Psoas muscle (tissue), 8 donors: ENCODE measurements at places on chromosomes 6 and 20.
A peak's percentile ranks its signal among the peaks of the same experiment; 100 is the strongest.

- no peak for DNase-seq
Measured at GRCh38 chr6:75633045-75633444, 31.4 kb downstream of the SENP6 start.

- no peak for DNase-seq
Measured at GRCh38 chr6:26389349-26389894, 6.5 kb downstream of the BTN2A2 start.

DNA sequence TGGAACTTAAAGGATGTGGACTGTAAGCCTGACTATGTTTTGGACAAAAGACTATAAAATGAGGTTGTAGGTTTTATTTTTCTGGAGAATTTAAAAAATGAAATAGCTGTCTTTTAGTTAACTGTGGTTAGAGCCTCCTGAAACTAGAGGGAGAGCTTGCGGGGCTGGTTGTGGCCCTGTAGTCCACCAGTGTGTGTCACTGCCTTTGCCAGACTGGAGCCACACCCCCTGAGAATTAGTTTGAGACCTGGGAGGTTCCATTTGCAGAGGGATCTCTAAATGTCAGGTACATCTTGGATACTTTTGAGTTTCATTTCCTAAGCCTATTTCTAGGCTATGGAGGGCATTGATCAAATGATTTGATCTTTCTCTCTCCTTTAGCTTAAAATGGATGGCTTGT lies 20.8 kb downstream of the ZC2HC1B start:
- DNase-seq: no peak

DNA sequence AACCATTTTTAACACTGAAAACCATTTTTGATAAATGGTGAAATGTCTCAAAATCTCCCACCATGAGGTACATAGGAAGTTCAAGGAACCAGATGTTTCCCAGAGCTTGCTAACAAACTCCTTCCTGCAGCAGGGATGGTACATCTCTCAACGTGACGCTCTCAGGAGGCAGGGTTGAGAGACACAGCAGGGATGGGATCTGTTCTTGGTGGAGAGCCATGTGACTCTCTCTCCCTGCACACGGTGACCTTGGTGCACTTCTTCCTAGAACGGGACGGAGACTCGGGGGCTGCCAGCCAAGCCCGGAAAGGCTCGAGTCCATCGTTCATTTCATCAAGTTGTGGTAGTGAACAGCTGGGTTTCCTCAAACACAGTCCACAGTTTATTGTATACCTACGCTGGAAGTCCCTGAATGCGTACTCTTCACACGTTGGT lies 94.2 kb downstream of the FAM50B start:
- DNase-seq: peak; percentile 62

DNA sequence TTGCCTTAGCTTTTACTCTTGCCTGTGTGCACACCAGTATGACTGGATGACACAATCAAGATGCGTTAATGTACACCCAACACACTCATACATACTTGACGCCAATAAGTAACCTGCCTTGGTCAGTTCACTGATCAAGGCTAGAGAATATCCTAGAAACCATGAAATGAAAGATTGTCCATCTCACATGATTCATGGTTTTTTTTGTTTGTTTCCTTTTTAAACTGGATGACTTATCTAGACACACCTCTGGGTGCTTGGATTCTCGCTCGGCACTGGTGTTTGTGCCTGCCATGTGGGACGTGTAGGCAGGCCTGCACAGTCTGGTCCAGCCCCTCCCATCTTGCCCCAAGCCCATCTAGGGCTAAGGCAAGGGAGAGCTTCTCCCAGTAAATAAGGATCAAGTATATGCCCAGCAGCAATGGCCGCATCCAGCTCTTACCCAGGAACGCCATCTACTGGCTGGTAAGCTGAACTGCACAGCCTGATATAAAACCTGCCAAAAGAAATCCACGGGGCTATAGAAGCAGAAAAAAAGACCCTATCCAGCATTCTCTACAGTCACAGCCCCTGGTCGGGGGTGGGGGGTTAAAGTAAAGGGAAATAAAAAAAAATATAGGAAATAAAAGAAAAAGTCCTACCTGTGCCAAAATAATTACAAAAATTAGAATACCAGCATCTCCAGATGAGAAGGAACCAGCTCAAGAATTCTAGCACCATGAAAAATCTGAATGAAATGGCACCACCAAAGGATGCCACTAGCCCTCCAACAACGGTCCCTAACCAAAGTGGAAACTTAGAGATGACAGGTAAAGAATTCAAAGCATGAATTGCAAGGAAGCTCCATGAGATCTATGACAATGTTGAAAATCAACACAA lies 73.3 kb downstream of the OTOR start:
- no peak for DNase-seq

- peak; percentile 71 for DNase-seq
Measured at GRCh38 chr6:33207552-33208090, 679 bp upstream of the RING1 start.

DNA sequence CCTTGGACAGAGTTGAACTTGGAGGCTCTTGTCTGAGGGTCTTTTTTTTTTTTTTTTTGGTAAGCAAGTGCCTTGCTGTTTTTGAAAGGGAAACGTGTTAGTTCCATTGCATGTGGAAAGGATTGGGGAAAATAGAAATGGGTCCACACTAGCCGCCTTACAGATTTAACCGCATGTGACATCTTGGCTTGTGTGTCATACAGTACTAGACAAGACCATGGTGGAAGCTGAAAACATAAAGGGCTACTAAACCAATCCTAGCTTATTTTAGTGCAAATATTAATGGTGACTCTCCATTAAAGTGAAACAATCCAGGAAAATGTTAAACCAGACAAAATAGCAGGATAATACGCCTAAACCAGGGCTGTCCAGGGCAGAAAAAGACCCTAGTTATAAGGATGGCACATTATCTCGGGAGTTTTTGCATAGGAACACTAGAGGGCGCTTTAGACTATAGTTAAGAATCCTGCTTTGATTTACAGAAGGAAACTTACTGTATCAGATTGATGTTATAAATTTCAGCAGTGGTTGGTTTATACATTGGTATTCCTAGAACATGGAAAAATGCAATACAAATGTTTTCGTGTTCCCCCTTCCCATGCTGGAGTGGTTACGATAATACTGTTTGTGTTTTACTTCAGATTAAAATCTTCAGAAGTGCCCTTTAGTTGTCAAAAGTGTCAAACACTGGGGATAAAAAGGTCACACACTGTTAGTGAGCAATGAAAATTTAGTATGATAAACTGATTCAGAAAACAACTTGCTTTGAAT lies 59.8 kb upstream of the DEK start:
- no peak for DNase-seq

DNA sequence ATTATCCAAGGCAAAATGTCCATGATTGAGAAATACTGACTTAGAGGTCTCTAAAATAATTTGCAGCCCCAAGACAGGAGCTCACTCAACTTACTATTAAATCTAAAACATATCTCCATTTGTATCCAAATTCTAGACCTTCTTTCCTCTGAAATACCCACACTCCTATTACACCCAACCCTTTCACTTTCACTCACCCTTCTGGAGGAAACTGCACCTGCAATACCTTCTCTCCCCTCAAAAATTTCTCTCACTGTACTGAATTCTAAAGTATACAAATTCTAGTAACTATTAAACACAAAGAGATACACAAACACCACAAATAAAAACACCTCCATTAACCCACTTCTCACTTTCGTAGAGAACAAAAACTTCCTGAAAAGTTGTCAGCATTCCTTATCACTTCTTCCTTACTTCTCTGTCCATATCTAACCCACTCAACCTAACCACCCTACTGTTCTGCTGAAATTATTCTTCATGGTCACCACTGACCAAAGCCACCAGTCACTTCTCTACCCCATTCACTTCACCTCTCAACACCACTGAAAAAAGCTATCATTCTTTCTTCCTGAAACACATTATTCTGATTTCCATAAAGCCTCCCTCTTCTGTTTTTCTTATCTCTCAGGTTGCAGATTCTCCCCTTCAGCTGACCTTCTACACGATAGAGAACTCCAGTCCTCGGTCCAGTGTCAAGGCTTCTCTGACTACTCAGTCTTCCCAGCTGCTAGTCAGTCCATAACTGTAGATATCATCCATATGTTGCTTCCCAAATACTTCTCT lies 12.0 kb downstream of the LMBRD1 start:
- no peak for DNase-seq

- no peak for DNase-seq
Measured at GRCh38 chr6:26022737-26023136, 60.1 kb downstream of the TRIM38 start.

DNA sequence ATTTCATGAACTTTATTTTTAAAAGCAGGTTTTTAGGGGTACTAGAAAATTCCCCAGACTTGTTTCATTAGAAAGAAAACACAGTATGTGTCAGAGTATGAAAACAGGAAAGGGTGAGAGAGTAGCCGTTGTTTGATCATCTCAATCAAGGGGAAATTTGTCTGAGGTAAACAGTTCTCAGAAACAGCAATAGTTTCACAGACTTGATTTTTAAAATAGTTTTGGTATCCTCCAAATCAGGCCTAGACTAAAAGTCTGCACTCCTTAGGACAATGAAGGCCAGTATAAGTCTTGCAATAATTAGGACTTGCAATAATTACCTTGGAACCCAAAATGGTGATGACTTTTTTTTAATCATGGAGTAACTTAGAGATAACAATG lies 176.6 kb upstream of the TAB2 start:
- DNase-seq: no peak

- DNase-seq: no peak
Measured at GRCh38 chr6:87714093-87714842, 12.2 kb upstream of the AKIRIN2 start.

GRCh38 chr20:46688151-46689081 lies 828 bp downstream of the TP53RK start:
- no peak for DNase-seq

DNA sequence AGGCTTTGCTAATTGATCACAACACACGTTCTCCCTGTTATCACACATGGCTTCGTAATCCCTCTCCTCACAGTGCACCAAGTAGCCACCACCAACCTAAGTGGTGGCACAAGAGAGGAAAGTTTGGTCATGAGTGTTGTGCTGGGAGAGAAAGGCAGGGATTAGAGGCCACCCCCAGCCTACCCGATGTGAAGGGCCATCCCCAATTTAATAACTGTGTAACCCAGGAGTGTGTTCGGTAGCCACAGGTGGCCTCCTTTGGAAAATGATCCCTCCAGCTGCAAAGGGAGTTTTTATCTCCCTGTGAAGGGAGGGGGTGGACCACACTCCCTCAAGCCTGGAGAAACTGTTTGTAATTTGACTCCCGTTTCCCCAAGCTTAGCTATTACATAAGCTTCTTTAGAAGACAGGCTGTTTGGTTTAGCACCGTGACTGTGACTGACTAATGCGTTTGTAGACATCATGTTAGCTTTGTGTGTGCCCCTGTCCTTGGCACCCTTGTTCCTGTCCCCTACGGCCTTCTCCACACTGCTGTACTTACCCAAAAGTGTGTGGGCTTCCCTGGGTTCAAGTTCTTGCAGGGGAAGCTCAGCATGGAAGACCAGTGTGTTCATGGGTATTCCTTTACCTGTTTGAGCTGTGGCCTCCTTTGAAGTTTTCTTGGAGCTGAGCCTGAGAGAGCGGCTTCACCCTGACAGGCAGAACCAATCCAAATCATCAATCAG lies 20.6 kb downstream of the PPP1R16B start:
- DNase-seq: no peak

- DNase-seq: no peak
Measured at GRCh38 chr20:43781215-43781614, 54.4 kb upstream of the GTSF1L start.

- no peak for DNase-seq
Measured at GRCh38 chr6:79446006-79446405, 91.2 kb downstream of the LCA5 start.

DNA sequence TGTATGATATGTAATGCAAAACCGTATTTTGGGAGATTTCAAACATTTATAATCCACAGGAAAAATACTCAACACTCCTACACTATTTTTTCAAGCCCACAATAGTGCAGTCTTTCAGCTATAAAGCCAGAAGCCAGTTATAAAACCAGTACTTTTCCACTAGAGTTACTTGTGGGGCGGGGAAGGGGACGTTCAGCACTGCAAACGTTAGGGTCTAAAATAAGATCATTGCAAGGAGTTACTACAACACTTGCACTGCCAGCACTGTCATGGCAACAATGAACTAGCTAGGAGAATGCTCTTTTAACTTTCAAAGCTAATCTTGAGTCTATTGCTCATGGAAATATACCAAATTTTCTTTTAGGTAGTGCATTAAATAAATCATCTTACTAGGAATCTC lies 14.7 kb downstream of the SESN1 start:
- DNase-seq: peak; percentile 53

- no peak for DNase-seq
Measured at GRCh38 chr6:29941471-29941870, 861 bp upstream of the HLA-A start.

DNA sequence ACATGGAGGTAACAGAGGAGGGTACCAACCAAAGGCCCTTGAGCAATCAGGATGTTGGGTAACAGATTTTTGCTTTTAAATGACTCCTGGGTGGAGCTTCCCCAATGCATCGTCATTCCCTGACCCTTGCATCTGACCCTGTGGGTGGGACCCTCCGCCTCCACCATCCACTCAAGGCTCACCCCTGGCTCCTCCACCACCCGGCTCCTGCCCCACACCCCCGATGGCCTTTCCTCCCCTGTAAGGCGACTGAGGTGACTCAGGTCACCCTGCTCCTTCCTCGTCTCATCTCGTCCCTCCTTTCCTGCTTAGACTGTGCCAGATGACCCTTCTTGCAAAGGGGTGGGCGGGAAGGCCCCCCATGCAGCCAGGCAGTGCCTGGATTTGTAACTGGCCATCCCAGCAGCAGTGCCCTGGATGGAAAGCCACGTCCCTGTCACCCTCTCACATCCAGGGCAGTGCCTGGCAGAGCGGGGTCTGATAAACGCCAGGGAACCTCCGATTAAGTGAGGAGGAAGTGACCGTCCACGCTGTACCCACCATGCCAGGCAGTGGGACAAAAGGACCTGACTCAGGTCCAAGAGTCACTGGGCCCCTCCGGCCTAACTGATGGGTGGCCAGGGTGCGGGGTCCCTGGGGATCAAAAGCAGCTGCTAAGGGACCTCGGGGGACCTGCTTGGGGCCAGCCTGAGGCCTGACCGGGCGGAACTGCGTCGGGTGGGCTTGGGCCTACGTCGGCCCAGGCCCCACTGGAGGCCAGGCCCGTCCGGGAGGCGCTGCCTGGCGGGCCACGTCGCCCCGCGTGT lies 624 bp upstream of the NPEPL1 start:
- DNase-seq: peak; percentile 83

DNA sequence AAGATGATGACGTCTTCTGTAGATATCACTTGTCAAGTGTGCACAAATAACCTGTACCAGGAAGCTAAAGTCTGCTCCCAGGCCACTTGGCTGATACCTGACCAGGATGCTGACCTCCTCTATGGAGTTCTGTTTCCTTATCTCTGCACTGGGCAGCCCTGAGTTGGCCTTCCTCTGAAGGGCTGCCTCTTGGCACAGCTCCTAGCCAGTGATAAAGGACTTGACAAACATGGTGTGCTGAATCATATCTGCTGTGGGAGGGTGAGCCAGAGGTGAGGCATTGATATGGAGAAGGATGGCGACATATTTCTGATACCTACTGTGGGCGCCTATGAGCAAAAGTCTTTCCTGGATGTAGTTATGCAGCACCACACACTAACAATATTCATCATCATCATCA lies 32.8 kb upstream of the FOXA2 start:
- DNase-seq: no peak

GRCh38 chr20:35007891-35008290 lies 52.2 kb downstream of the MYH7B start:
- peak; percentile 44 for DNase-seq
